CD4-positive, alpha-beta T cell treated with Interleukin-6 for 4 hours (primary cell): ENCODE measurements at places on chromosomes 1 and 21.

DNA sequence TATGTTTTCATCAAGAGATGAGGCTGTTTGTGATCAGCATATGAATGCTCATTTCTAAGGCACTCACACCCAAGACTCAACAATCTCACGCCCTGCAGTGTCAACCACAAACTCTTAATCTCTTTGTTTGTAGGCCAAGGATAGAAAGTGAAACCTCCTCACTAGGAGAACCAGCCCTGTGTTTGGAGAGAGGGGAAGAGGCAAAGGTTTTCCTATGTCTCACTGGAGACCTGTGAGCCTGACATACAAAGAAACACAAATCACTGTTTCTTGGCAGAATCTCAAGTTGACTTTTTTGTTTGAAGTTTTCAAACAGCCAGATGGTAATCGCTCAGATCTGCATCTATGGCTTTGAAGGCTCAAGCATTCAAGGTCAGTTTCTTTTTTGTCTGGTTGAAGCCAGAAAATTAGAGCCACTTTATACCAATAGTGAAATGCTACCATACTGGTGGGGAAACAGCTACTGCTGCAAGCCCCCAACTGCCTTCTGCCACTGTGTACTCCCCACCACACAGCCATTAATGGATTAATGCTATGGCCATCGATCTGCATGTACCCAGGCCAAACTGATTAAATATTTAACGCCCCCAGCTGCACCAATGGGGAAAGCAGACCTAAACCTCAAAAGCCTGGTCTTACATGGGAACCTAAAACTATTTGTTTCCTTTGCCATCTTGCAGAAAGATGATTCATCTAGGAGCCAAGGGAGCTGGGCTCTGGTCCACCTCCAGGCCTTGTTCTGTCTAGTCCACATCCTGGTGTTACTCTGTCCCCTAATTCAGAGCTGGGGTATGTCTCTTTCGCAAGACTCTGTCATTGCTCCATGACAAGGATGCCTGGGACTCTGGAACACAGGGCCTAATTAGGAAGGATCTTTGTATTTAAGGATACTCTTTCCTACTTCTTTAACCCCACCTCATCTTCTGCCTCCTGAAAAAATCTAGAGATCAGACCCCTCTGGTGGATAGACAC is 16.3 kb downstream of the PDZK1 start:
- peak; percentile 42 for DNase-seq

GRCh38 chr21:36134803-36135390 is at the start of gene CBR3:
TSS of gene CBR3 (plus strand) at chr21:36135079. CDS start at chr21:36135193, 114 bp downstream.
- peak; percentile 64 for DNase-seq

DNA sequence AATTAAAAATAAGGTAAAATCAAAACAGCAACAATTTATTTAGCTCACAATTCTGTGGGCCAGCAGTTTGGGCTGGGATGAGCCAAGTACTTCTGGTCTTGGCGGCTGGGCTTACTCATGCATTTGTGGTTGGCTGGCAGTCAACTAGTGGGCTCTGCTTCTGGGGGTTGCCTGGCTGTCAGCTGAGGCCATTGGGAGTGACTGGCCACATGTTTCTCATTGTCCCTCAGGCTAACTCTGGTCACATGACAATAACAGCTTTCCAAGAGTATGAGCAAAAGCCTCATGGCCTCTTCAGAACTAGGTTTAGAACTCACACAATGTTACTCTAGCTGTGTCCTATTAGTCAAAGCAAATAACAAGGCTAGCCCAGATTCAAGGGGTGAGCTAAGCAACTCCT is 15.6 kb upstream of the CHIA start:
- DNase-seq, result no peak

DNA sequence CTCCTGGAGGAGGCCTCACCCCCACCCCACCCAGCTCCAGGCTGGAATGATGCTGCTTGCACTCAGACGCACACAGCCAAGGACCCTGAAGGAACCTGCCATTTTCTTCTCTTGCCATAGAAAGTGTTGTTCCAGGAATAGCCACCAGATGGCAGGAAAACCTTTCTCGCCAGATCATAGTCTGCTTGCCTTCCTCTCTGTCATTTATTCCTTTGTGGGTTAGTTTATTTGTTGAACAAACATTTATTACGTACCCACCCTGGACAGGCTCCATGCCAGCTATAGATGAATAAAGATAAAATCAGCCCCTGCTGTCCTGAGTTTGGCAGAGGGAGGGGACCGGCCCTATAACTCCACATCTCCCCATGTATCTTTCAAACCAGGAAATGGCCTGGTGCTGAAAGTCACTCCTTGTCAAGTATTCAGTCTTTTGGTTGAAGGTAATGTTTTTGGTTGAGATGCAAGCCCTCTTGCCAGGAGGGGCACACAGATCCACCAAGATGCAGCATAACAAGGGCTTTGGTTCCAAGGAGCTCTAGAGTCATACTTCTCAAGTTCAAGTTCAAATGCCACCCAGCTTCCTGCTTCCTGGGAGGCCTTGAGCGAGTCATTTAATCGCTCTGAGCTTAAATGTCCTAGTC is 7.0 kb upstream of the KCNC4 start:
- DNase-seq, result peak; percentile 73

DNA sequence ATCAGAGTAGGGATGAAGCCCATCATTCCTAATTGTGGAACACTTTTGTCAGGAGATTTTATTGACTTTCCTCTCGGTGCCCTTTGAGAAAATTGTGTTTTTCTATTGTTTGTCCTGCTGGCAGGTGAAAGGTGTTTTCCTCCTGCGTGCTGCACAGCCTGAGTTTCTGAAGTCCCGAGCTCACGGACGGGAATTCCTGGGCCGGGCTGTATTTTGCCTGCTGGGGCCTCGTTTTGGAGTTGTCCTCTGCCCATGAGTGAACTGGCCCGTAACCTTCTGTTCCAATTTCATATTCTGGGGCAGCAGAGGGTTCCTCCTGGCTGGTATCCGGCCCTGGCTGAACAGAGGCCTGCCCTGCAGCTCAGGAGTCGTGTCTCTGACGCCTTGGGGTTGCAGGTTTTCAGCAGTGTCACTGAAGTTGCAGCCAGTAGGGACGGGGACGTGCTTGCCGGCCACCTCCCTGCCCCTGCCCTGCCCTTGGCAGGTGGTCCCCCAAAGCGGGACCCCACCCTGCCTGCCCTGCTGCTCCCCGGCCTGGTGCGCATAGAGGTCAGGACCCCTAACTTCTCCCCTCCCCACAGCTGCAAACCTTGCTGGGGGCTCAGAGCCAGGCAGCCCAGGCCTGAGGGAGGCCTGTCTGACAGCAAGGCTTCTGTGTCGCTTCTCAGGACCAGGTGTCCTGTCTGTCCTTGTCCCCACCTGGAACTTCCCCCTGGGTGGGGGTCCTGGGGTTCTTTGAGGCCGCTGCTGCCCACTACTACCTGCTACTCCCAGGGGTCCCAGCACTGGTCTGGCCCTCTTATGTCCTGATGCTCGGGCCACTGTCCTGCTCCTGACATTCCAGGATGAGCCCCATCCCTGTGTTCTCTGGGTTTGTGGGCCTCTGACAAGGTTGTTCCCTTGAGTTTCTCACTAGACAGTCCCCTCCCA is 49.0 kb downstream of the SLX9 start:
- DNase-seq, result no peak

GRCh38 chr1:247335882-247336281 is 4.2 kb upstream of the ZNF496 start:
- no peak for DNase-seq

DNA sequence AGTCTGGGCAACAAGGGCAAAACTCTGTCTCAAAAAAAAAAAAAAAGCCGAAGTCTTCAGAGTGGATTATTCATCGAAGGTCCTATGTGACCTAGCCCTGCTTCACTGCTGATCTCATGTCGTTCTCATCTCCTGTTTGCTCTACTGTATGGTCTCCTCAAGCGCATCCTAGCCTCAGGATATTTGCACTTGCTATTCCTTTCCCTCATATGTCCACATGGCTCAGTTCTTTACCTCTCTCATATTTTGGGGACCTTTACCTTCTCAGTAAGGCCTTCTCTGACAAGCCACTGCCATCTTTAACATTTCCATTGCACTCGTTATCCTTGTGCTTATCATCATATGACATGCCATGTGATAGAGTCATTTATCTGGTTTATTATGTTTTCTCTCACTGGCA is 2.6 kb downstream of the TBCE start:
- no peak for DNase-seq

GRCh38 chr21:42396799-42397745 is 1.2 kb upstream of the TMPRSS3 start:
- no peak for DNase-seq

GRCh38 chr1:242242983-242243382 is 244.1 kb upstream of the MAP1LC3C start:
- no peak for DNase-seq

GRCh38 chr1:27593678-27594563 is 10.0 kb downstream of the AHDC1 start:
- no peak for DNase-seq

DNA sequence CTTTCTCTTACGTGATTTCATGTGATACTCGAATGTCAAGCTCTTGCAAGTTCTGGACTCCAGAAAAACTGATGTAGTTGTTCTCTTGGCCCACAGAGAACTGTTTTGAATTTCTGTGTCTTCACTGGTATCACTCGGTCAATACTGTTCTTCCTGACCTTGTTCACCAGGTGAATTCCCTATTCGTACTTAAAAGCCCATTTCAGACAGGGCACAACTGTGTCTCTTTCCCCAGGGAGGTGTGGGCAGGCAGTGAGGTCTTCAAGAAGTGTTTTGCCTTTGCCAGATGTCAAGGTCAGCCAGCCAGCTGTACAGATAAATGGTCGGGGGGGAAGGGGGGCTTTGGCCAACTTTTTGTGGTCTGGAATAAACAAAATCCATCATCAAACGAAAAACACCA is 27.5 kb upstream of the ZC3H12A start:
- no peak for DNase-seq

GRCh38 chr1:68358439-68358838 is 91.3 kb downstream of the RPE65 start:
- no peak for DNase-seq

DNA sequence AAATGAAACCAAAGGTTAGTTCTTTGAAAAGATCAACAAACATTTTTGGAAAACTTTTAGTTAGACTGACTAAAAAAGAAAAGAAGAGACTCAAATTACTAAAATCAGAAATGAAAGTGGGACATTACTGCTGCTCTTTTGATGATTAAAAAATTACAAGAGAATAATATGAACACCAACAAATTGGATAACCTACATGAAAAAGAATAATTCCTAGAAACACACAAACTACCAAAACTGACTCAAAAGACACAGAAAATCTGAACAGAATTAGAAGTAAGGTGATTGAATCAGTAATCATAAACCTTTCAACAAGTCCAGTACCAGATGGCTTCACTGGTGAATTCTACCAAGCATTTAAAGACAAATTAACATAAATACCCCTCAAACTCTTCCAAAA is 5.6 kb downstream of the KIFAP3 start:
- DNase-seq, result no peak

DNA sequence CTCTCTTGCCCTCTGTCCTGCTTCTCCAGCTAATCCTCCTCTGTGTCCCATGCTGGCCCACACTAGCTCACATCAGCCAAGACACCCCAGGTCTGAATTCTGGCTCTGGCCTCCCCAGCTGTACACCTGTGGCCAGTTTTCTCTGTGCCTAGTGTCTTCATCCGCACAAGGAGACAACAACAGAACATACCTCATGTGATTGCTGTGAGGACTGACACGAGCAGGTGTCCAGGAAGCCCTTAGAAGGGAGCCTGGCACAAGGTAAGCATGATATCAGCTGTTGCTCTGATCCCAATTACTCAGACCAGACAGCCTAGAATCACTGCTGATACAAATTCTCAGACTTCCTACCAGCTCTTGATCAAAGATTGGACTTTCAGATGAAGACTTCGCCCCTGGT is 71.2 kb upstream of the GJB5 start:
- DNase-seq, result no peak

GRCh38 chr1:92854101-92854785 is 22.4 kb downstream of the RPL5 start:
- DNase-seq, result no peak

DNA sequence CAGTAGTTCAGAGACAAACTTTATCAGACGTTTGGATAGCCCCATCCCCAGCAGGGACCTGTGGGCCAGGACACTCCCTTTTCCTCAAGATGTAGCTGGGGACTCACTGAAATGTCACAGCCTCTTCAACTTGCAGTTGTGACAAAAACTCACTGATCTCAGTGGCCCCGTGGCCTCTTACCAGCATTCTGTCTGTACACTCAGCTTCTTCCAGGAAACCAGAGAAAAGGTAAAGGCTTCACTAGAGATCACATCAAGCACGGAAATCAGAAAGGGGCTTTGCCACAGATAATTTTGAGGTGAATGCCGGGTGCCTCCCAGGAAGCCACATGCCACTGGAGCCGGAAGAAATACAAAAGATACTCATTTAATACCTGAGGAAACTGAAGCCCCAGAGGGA is 122.2 kb downstream of the CCDC185 start:
- DNase-seq, result peak; percentile 65

DNA sequence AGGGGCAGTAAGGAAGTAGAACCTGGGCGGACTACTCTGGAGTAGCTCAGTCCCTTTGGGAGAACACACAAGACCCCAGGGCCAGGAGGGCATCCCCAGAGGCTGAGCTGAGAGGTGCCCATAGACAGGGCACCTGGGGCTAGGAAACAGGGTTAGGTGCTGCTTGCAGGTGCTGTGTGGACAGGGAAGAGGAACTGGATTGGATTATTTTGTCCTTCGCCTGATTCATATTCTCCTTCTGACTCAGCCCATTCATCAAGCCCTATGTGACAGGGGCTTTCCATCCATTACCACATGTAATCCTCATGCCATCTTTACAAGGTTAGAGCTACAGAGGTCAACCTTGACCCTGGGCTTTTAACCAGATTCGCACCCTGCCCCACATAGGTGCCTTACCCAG is 183.9 kb downstream of the C1orf94 start:
- no peak for DNase-seq

- no peak for DNase-seq
Observed at GRCh38 chr1:15764269-15764764, 5.7 kb downstream of the FBLIM1 start.

- DNase-seq, result no peak
Observed at GRCh38 chr1:178275553-178275952, 181.6 kb downstream of the RASAL2 start.

GRCh38 chr21:25550352-25551120 is 56.7 kb downstream of the MRPL39 start:
- DNase-seq, result no peak

DNA sequence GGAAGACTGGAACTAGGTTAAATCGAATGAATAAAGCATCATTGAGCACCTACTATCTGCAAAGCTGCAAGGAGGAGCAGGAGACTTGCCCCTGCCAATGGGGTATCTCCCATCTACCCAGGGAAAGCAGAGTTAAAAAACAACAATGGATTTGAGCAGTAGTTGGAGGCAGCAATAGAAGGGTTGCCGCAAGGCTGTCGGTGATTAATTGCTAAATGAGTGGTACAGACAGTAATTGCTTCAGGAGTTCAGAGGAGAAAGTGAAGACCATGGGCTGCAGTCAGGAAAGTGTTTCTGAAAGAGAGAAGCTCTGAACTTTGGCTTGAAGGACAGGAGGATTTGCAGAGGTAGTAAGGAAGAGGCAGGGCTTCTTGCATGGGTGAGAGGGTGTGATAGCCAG is 152.9 kb downstream of the ACTL8 start:
- no peak for DNase-seq

- DNase-seq, result no peak
Observed at GRCh38 chr1:109273570-109274288, 9.2 kb downstream of the PSRC1 start.
